ENCODE measurements at places on chromosomes 1 and 21.
A peak's percentile ranks its signal among the peaks of the same experiment; 100 is the strongest.

GRCh38 chr1:65471213-65471833 is 50.9 kb downstream of the LEPR start:
- no peak for DNase-seq

- no peak for DNase-seq
Measured at GRCh38 chr1:119656410-119656955, 8.4 kb upstream of the ZNF697 start.

- no peak for DNase-seq
Measured at GRCh38 chr1:29251164-29252124, 15.1 kb downstream of the PTPRU start.

DNA sequence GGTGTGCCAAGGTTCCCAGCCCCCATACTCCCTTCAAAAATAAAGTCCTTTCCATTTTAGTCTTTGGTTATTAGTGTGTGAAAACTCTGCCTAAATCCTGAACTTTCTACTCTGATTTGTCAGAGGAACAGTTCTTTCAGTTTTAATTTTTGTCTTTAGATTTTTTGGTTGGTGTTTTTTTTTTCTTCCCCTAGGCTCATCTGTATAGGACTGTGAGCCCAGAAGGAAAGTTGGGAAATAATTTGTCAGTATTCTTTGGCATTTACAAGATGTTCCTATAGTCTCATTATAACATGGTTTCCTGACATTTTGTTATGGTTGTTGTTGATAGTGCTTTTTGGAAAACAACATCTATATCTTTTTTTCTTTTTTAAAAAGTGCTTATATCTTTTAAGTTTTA is 38.0 kb downstream of the LAMC1 start:
- DNase-seq = no peak

GRCh38 chr1:176073524-176074157 is 133.4 kb downstream of the COP1 start:
- peak; percentile 60 for DNase-seq

DNA sequence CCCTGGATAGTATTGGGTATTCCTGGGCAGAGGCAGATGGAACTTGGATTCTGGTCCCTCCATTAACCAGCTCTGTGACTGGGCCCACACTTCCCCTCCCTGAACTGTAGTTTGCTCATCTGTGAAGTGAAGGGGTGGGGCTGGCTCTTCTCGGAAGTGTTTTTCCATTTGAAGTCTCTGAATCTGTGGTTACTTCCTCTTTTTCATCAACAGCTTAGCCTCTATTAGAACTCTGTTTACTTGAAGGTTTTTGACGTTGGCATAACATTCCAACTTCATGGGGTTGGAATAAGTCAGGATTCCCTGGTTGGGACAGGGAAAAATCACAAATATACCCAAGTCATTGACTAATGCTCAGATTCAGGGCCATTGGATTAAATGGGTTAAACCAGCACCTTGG is 3.6 kb downstream of the KIAA0040 start:
- no peak for DNase-seq

GRCh38 chr1:22641906-22642636 is 1.4 kb upstream of the C1QC start:
- DNase-seq = peak; percentile 45

GRCh38 chr1:213719462-213719861 is 268.3 kb upstream of the PROX1 start:
- no peak for DNase-seq

DNA sequence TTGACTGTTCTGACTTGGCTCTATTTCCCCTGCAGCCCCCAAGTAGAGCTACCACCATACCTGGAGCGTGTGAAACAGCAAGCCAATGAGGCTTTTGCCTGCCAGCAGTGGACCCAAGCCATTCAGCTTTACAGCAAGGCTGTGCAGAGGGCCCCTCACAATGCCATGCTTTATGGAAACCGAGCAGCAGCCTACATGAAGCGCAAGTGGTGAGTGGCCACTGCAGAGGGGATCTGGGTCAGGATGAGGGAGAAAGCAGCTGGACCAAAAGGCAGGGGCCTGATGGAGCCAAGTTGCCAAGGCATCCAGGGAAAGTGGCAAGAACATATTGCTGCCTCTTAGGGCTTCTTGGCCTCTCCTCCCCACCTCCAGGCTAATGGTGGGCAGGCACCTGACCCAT is 24.1 kb upstream of the TMEM222 start:
- no peak for DNase-seq

DNA sequence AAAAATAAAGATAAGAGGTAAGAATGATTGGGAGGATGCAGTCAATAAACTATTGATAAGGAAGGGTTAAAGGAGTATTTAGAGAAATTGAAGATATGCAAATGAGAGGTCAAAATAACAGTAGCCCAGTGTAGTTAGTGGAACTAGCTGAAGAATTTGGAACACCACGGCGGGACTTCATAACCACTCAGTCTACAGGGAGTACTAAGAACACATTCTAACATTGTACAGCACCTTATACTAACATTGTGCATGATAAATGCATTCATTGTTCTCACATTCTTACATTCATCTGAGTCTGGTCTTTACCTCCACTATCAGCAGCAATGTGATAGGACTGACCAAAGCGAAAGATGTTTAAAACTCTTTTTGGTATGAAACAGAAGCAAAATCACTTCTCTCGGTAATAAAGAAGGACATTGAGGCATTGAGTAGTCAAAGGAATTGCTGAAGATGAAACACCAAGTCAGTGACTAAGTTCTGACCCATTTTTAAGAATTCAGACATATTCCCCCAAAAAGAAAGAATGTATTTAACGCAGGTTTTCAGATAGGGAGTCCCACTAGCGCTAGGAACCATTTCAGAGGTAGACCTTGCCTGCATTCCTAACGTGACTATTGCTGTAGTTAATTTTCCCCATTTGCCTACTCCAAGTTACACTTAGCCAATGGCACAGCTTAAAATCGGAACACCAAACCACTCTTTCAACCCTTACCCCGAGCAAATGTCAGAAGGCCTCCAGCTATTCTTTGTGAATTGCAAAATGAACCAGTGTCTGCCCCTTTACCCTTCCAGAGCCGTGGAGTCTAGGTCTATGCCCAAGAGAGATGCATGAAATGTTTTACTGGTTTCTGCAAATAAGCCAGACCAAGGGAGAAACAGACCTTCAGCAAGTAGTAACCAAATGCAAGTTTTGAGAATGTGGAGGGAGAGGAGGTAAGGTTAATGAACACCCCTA is 108.8 kb upstream of the IRF2BP2 start:
- no peak for DNase-seq

DNA sequence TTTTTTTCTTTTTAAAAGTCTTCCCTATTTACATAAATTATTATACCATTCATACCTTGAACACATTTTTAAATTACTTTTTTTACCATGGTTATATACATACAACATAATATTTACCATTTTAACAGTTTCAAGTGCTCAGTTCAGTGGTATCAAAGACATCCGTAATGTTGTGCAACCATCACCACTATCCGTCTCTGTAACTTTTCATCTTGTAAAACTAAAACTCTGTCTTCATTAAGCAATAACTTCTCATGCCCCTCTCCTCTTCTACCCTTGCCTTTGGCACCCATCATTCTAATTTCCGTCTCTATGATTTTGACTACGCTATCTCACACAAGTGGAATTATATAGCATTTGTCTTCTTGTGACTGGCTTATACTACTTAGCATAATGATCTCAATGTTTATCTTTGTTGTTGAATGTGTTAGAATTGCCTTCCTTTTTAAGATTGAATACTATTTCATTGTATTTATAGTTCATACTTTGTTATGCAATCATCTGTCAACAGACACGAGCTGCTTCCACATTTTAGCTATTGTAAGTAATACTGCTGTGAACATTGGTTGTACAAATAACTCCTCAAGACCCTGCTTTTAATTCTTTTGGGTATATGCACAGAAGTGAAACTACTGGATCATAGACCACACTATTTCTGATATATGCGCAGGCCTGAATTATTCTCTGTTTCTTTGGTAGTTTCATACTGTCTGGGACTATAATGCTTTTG is 689.5 kb upstream of the NCAM2 start:
- DNase-seq = no peak

GRCh38 chr1:27358038-27358927 is 8.5 kb downstream of the MAP3K6 start:
- no peak for DNase-seq

- peak; percentile 2 for DNase-seq
Measured at GRCh38 chr1:90434460-90434859, 282.6 kb downstream of the BARHL2 start.

DNA sequence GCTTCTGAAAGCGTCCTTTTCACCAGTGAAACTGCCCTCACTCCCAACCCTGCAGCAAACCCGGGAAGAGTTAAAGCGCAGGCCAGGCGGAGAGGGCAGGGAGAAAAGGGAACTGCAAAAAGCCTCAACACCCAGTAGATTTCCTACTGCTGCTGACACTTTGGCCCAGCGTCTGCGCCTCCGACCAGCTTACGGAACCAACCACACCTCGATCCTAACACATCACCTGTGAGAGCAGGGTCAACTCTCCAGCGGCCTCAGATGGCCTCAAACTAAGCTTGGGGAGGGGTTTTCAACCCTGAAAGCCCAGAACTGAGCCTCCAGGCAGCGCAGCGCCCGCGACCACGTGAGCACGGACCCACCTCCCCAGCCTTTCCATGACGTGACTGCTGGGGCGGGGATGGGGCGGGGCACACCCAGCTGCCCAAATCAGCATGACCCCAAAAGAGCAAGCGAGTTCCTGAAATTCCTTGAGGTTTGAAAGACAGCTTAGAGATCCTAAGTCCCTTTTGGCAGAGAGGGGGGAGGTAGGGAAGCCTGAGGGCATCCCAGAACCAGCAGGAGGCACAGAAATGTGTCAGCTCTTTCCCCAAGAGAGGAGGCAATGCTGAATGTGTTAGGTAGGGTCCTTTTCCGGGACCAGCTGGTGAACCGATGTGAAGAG is 59.1 kb downstream of the ITPKB start:
- no peak for DNase-seq

GRCh38 chr1:194658090-194658439 is 1471.7 kb upstream of the B3GALT2 start:
- peak; percentile 78 for DNase-seq
